ENCODE measurements at places on chromosomes 1 and 21.

- no peak for DNase-seq
Measured at GRCh38 chr1:26626994-26627393, 68.8 kb upstream of the ARID1A start.

- DNase-seq = peak; percentile 13
Measured at GRCh38 chr1:229970714-229971113, 96.3 kb upstream of the GALNT2 start.

DNA sequence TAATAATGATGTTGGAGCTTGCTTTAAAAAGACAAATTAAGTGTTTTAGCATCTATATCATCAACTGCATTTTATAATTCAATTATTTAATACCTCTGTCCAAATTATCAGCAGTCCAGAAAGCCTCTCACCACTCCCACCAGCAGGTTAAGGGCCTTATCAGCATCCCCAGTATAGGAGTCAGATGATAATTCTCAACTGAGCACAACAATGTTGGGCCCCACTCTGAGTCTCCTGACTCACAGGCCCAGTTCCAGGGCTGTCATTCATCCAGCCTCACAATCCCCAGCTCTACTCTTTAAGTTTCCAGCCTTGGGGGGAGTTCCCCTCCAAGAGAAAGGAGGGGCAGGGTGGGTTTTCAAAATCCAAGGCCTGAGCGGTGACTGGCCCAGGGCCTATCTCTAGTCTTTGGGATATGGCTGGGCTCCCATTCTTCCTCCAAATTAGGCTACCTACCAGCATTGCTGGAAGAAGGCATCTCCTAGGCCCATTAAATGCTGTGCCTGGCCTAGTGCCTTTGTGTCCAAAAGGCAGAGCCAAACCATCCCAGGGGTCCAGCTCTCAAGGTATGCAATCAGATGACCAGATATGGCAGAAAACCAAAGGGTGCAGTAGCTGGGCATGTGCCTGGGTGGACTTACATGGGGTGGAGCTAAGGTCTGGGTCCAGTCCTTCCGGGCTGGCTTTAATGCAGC is 134.1 kb downstream of the GLUL start:
- DNase-seq = no peak

DNA sequence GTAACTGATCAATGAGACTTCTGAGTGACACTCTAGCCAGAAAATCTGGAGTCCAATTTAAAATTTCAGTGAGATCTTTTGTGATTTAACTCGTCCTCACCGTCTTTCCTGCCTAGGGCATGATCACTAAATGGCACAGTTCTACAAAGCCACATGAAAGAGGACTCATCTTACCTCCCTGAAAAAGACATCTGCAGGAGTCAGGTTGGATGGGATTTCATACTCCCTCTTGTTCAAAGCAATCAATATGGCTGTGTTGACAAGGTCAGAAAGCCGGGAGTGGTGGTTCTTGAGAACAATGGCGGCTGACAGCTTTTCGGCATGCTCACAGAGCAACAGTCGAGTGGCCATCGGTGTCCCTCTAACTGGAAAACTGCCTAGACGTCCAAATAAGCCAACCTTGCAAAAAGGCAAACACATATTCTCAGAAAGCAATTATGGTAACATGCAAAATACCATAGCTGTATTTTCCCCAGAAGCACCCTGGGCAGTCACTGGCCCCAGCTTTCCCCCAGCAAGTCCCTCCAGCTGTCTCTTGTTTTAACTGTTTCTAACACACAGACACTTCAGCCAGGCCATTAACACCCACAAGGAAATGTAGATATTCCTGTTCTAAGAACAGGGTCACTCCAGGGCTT is 36.6 kb upstream of the ACTA1 start:
- no peak for DNase-seq

GRCh38 chr1:67683766-67684525 is 1.1 kb upstream of the GADD45A start:
- DNase-seq = peak; percentile 65

GRCh38 chr21:45788637-45789506 is 145.3 kb downstream of the PCBP3 start:
- no peak for DNase-seq

GRCh38 chr1:107824946-107825345 is 140.0 kb downstream of the VAV3 start:
- no peak for DNase-seq

GRCh38 chr1:187045371-187045770 is 216.6 kb downstream of the PLA2G4A start:
- DNase-seq = no peak

- no peak for DNase-seq
Measured at GRCh38 chr21:39531840-39532239, 80.1 kb downstream of the SH3BGR start.

DNA sequence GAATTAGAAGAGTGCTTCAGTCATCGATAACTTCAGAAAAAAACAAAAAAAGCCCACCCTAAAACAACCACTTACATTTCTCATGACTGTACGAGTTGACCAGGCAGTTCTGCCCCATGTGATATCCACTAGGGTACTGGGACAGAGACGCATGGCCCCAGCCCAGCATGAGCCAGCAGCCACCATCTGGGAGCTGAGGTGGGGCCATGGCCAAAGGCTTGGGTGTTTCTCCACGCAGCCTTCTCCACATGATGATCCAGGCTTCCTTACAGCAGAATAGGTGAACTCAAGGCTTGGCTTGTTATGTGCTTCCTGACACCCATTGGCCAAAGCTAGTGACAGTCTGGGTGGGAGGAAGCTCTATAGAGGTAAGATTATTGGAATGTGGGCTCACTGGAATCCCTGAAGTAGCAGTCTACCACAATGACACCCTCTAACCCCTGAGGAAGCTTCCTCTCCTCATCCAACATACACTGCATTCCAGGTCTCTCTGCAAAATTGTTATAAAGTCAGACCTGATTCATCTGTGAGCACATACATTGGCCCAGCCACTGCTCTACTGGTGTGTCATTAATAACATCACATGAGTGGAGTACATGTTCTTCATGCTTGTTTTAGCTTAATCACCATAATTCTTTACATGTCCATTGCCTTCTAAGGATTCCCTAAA is 66.3 kb upstream of the NTPCR start:
- no peak for DNase-seq

DNA sequence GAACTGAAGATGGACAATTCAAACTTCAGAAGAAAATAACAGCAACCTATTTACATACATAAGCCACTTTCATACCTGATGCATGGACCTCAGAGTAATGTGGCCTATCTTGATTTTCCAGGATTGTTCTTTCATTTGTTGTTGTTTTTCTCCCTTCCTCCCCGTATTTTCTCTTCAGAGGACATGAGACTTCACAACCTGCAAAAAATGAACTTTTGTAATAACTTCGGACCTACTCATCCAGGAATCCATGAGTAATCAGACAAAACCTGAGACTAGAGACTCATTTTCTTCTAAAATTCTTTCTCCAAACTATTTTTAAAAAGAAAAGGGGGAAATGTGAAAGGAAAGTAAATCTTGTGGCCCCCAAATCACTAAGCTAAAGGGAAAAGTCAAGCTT is 17.6 kb upstream of the PLA2G5 start:
- DNase-seq = no peak

DNA sequence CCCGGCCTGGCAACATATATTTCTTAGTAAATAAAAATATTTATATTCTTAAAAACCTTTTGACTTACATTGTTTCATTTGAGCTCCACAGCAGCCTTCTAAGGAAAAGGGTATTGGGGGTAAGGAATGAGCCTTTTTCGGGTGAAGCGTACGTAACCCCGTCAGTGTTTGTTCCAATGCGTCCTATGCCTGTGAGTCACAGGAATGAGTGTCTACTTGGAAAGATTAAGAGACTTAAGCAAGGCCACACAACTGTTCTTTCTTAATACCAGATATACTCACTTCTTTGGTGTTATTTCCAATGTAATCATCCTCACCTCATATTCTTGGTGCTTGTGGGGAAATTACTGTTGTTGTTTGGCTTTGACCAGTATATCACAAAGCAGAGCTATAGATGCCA is 22.7 kb downstream of the WDTC1 start:
- no peak for DNase-seq

All from activated T-cell treated with anti-CD3 and anti-CD28 coated beads, Interleukin-2, amount 50 U/mL, for 72 hours (primary cell).